Glomerular endothelial cell (primary cell): ENCODE measurements at places on chromosomes 1 and 21. TPM values are rescaled to one million over a fixed set of nuclear protein-coding genes. Genes with fewer than 3 reads are reported as not detected.

Gene LAD1
- total RNA-seq, result 1.1 TPM in 2 replicates

Gene NR5A2
- 18.1 and 27.9 TPM in 2 replicates for total RNA-seq

Gene OR10J1
- not detected in 2 replicates for total RNA-seq

- no peak for DNase-seq
These were observed 28.6 kb upstream of the NEK2 start for GRCh38 chr1:211703812-211704537.

DNA sequence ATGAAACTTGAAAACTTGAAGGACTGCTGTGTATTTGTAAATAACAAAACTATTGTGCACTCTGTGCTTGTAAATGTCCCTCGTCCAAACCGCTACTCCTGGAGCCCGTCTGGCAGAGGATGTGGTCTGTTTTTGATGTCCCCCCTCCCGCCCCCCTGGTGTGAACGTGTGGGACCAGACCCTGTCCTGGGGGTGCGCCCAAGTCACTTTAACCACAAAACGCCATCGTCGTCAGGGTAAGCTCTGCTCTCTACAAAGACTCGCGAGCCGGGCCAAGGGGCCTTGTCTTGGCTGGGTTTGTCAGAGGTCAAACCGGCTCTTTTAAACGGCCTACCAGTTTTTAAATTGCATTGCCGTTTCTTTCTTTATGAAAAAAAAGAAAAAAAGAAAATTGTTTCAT lies 87.4 kb upstream of the TMEM51 start:
- DNase-seq, result no peak

DNA sequence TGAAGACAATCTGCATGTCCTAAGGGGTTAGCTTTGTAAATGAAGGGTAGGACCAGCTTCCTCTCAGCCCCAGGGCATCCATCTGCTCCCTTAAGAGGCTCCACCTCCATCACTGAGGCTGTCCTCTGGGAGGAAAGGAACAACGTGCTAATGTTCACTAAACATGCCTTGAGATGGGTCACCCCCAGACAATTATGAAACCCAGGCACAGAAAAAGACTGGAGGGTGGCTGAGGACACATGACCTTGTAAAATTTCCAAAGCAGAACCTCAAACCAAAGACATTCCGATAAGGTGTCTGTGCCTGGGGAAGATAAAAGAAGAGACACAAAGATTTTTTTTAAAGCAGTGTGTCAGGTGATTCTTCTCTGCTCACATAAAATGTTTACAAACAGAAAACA lies 37.6 kb upstream of the ZNF124 start:
- DNase-seq, result no peak

DNA sequence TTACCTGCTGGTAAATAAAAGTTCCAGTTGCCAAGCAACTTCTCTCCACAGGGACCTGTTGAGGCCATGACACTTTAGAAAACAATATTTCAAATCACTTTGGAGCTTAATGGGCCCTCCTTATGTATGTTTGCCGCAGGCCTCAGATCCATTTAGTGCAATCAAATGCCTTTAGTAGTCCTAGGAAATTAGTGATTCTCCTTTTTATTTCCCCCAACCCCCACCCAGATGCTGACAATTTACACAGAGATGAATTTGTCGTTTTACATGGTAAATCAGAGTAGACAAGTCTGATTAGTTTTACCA lies 83.6 kb downstream of the CLIC4 start:
- no peak for DNase-seq

- DNase-seq, result no peak
These were observed 18.5 kb upstream of the LRRC53 start for GRCh38 chr1:74530892-74531291.

- DNase-seq, result no peak
These were observed 86.2 kb upstream of the HP1BP3 start for GRCh38 chr1:20873311-20873710.

DNA sequence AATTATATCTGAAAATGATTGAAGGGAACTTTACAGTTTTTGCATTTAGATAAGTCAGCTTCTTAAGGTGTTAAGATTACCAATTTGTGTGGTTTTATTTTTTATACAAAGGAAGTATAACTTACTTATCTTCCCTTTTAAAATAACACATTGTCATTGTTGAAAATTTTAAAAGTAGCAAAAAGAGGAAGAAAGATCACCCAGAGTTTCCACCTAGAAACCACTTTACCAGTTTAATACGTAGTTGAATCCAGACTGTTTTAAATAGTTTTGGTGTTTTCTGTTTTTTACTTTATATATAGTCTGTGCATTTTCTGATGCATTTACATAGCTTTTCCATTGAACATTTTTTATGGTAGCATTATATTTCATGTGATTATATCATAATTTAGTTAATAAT lies 6.1 kb downstream of the CCDC18 start:
- DNase-seq, result no peak
